ENCODE measurements at places on chromosomes 12 and 14. TPM values are rescaled to one million over a fixed set of nuclear protein-coding genes. Genes with fewer than 3 reads are reported as not detected.

GRCh38 chr12:121802485-121802842, 1.3 kb upstream of the SETD1B start:
- DNase-seq = no peak

GRCh38 chr12:77218278-77218677, 152.9 kb upstream of the E2F7 start:
- DNase-seq = peak; percentile 21

DNA sequence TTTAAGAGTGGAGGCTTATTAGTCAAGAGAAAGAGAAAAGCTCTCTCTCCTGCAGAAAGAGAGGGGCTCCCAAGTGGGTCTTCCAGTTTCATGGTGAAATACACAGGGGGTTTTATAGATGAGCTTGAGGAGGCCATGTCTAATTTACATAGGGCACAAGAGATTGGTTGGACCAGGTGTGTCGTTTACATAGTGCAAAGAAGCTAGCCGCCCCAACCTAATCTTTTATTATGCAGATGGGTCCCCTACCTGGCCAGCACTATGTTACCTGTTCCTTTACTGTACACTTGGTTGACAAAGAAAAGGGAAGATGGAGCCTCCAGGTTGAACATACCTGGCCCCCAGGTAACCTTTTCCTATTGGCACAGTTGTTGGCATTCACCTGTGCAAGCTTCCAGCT, 195.0 kb downstream of the PIK3C2G start:
- DNase-seq = no peak

- no peak for DNase-seq
These were observed 8.3 kb downstream of the AP5M1 start for GRCh38 chr14:57277062-57277461.

GRCh38 chr12:74285773-74286172, 251.9 kb upstream of the ATXN7L3B start:
- no peak for DNase-seq

DNA sequence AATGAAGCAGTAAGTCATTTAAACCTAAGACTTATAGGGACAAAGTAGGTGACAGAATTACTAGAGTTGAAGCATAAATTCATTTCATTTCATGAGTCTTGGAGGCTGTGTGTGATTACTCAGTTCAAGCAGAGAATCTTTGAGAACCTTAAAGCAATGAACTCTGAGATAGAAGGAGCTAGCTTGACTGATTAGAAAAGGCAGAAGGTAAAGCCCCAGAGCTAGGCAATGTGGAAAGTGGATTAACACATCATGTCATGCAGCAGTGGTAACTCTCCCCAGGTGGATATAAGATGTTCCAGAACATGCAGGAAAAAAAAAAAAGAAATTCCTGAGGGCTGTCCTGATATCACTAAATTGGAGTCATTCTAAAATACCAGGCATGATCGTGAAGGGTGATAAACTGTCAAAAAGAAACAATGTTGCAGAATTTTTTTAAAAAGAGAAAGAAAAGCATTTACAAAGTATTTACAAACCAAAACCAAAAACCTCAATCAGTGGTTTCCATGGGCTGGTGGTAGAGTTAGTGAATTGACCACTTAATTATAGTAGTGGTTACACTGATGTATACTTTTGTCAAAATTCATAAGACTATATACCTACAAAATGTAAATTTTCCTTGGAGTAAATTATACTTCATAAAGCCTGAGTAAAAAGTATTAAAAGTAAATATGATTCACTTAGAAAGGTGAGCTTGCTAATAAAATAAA, 12.7 kb upstream of the SLC16A7 start:
- DNase-seq = no peak

GRCh38 chr14:35406506-35407305, 2.2 kb upstream of the NFKBIA start:
- DNase-seq = peak; percentile 64

DNA sequence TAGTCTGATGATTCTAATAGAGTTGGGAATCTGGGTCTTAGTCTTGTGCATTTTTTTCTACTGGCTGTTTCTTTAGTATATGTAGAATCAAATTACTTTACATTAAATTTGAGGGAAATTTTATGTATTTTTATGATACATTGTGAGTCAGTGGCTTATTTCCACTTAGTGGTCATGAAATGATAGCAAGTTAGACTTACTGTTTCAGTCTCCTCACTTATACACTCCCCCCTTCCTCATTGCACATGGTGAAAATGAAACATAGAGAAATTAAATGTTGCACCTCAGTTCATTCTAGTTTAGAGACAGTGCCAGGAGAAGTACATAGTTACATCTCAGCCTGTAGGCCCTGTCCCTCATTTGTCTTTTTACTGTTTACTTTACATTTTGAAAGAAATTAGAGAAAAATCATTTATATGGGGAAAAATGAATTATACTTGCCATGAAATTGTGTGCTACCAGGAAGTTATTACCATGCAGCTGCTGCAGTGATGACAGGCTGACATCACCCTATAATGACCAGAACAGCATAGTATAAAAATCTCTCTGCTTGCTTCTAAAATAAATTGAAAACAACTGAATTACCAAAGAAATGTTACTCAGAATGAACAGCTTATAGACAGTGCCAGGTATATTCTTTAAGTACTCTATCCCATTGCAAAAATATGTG, 113.2 kb downstream of the TRMT5 start:
- DNase-seq = no peak

GRCh38 chr14:52656905-52657304, 38.5 kb downstream of the ERO1A start:
- DNase-seq = no peak

DNA sequence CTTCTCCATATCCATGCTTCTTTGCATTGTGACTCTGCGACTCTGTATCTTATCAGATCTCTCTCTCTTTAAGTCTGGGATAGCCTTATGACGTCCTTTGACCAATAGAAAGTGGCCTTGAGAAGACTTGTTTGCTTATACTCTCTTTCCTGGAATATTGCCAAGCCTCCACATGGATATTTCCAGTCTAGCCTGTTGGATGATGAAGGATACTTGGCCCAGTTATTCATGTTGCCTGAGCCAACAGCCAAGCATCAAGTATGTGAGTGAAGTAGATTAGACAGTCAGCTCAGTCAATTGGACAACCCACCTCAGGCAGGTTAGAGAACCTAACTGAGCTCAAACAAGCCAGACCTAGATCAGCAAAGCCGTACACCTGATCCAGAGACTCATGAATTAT, 864.2 kb upstream of the MGAT4C start:
- no peak for DNase-seq

GRCh38 chr14:75494896-75495295, 27.4 kb upstream of the BATF start:
- peak; percentile 50 for DNase-seq

GRCh38 chr14:75446447-75446846, 18.6 kb downstream of the JDP2 start:
- no peak for DNase-seq

DNA sequence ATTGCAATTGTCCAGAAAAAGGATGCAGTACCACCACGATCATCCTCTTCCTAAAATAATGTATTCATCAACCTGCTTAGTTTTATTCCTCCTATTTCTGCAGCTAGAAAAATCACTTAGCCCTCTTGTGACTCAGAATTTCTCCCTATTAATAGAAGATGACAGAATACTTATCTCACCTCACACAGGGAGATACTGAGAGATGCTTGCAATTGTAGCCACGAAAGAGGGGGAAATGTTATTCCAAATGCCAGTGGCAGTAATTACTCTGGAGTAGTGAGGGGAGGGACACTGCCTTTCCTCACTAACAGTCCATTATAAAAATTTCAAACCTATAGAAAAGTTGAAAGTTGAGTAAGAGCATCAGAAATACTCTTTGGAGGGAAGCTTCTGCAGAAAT, 11.8 kb upstream of the DUSP6 start:
- no peak for DNase-seq

DNA sequence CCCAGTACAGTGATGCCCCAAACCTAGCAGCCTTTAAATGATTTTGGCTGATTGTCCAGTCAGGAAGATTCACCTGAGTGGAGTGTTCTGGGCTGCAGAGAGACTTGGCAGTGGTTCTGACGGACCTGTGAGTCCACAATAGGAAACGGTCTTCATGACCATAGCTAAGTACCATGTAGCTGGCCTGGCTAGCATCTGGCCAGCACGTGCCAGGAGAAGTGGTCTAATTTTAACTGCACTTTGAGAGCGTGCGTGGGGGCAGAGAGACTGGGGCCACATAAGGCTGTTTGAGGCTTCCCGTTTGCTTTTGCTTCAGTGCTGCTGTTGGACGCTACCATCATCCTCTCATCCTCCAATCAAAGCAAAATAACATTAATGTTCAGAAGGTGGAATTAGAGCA, 54.7 kb downstream of the PPM1A start:
- DNase-seq = no peak

- no peak for DNase-seq
These were observed 59.4 kb downstream of the HELB start for GRCh38 chr12:66361703-66362102.

- DNase-seq = no peak
These were observed 16.8 kb upstream of the KRT80 start for GRCh38 chr12:52208424-52209165.

DNA sequence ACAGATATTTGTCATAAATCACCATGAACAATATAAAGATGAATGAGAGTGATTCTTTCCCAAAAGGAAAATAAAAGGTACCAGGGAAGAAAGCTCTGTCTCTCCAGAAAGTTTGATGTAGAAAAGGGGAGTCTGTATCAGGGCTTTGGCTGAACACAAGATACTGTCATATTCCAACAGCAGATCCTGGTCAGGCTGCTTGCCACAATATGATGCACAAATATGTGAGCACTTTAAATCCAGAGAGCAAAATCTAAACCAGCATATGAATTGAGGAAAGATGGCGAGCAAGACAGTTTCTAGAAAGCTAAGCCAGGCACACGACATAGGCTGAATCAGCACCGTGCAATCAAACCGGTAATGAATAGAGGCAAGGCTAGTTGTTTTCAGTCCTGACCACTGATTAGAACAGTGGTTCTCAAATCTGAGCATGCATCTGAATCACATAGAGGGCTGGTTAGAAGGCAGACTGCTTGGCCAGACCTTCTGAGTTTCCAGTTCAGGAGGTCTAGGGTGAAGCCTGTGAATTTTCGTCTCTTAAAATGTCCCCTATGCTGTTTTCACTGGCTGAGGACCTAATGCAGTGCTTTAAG, 60.7 kb downstream of the PLCZ1 start:
- no peak for DNase-seq

- no peak for DNase-seq
These were observed 225.2 kb downstream of the CCER1 start for GRCh38 chr12:90729736-90730135.

- no peak for DNase-seq
These were observed 60.3 kb upstream of the KCNMB4 start for GRCh38 chr12:70305794-70306193.

- no peak for DNase-seq
These were observed 66.5 kb downstream of the AVPR1A start for GRCh38 chr12:63084501-63084900.

- peak; percentile 72 for DNase-seq
These were observed 398.8 kb upstream of the RGS6 start for GRCh38 chr14:71533390-71533789.

DNA sequence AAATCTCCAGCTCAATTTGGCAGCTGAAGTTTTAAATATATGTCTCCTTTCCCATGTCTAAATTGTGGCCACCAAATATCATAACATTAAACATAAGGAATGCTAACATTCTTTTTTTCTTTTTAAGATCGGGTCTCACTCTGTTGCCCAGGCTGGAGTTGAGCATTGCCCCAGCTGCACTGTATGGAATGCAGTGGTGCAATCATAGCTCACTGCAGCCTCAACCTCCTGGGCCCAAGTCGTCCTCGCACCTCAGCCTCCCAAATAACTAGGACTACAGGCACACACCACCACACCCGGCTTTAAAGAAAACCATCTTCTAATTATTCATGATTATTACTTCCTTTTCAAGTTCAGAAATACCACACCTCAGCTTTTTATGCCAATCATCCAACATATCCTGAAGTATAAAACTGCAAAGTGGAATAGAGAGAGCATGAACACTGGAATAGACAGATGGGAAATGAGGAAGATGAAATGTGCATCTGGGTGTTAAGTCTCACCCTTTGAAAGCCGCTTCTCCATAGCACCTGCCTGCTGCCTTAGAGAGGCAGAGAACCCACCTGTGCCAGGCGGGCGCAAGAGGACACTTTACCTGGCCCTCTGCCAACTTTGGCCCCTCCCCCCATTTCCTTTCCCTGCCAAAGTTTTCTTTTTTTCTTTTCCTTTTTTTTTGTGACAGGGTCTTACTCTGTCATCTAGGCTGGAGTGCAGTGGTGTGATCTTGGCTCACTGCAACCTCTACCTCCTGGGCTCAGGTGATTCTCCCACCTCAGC, 2.8 kb upstream of the EML1 start:
- DNase-seq = no peak

DNA sequence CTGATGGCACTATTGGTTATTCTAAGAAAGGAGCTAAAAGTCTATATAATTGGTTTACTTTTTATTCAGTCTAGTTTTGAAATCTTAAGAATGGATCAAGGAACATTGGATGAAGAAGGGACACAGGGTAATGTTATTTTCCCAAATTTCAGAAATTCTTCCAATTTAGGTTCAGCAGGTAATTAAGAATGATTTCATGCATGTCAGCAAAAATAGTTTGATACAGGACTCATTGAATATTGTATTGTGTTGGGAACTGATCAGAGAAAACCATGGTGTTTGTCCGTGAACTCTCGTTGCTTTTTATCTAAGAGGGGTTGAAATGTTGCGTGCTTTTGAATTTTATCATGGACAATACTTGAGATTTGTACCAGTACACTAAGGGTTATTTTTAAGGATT, 58.6 kb downstream of the PDE3A start:
- DNase-seq = no peak

GRCh38 chr12:83573671-83574070, 887.0 kb downstream of the TMTC2 start:
- no peak for DNase-seq

GRCh38 chr12:12194206-12194605, 72.6 kb downstream of the LRP6 start:
- DNase-seq = no peak

- DNase-seq = no peak
These were observed 3.0 kb upstream of the TESC start for GRCh38 chr12:117101953-117102799.

DNA sequence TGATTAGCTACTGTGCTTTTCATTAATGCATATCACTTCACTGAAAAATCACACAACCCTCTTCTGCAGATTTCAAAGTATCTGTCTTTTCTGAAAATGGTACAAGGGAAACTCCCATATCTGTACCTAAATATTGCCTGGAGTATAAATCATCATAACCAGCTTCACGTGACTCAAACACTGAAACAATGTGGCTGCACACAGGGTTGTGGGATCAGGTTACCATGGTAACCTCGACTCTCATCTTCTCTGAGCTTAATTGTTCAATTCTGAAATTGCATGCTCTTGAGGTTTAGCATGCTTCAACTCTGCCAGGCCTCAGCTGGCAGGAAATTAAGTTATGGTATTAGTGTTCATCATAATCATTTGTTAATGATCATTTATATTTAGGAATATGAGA, 77.5 kb upstream of the CPSF6 start:
- DNase-seq = no peak

The GPR132 gene
- 5.1 TPM for total RNA-seq

The RTL1 gene
- not detected for total RNA-seq

The PRB2 gene
- not detected for total RNA-seq

The EPS8 gene
- total RNA-seq = 31.6 TPM

The COPZ1 gene
- total RNA-seq = 116 TPM

The COX8C gene
- not detected for total RNA-seq

The BLOC1S1 gene
- 135 TPM for total RNA-seq

The FGF23 gene
- not detected for total RNA-seq

The P2RX7 gene
- total RNA-seq = 1.3 TPM

The GNG2 gene
- 10.2 TPM for total RNA-seq

The ACVR1B gene
- 11.5 TPM for total RNA-seq

The DAO gene
- not detected for total RNA-seq

The CAND1 gene
- total RNA-seq = 97.2 TPM

The SRRM4 gene
- total RNA-seq = 0.03 TPM

All from Daoy (cell line).